Fibroblast of lung (primary cell): ENCODE measurements at places on chromosomes 12 and 14. TPM values are rescaled to one million over a fixed set of nuclear protein-coding genes. Genes with fewer than 3 reads are reported as not detected.

Gene C12orf56
- 0.77 and 1.5 TPM in 2 replicates for total RNA-seq

Gene PLEKHD1
- under 0.01 TPM in 2 replicates for total RNA-seq

DNA sequence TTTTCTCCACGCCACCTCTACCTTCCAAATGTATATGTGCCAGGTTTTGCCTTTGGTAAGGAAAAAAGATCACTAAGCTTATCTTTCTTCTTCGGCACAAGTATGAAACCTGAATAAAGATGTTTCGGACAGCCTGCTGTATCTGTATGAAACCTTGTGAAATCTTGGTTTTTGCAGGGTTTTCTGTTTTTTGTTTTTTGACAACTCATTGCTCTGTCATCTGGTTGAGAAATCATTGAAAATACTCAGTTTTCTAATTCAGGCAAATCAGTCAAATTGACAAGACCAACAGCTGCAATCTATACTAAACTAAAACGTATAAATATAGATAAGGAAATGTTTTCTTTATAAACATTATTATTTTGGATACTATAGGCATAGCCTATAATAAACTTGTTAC is 63.1 kb upstream of the FGD4 start:
- H3K27me3 ChIP-seq = no peaks in the 10 kb centered on the region
- no peak overlapping the region for H3K4me3 ChIP-seq
- no peak for DNase-seq

- no peak overlapping the region for H3K4me3 ChIP-seq
- no peak for DNase-seq
- H3K27ac ChIP-seq = no peak overlapping the region
- no peaks in the 10 kb centered on the region for H3K27me3 ChIP-seq
- H3K36me3 ChIP-seq = no peaks in the 10 kb centered on the region
Measured at GRCh38 chr12:32033406-32033805, 73.2 kb upstream of the BICD1 start.

DNA sequence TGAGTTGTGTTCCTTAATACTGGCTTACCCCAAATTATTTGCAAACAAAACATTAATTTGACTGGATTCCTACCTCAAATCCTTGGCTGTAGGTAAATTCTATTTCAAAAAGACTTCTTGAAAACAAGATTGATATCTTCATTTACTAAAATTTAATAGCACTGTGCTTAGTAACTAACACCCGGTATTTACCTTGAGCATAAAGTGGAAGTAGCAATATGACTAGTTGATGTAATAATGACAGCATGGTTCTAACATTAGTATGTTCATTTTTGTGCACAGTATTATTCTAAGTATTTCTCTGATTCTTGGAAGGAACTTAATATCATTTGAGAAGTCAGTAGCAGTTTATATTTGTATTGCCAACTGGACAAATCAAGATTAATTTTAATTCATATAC is 96.8 kb downstream of the PPHLN1 start:
- peak overlapping the region; percentile 18 for H3K27ac ChIP-seq
- H3K27me3 ChIP-seq = no peaks in the 10 kb centered on the region
- H3K36me3 ChIP-seq = peaks cover 2% of the 10 kb centered on the region
- H3K4me3 ChIP-seq = no peak overlapping the region
- no peak for DNase-seq

DNA sequence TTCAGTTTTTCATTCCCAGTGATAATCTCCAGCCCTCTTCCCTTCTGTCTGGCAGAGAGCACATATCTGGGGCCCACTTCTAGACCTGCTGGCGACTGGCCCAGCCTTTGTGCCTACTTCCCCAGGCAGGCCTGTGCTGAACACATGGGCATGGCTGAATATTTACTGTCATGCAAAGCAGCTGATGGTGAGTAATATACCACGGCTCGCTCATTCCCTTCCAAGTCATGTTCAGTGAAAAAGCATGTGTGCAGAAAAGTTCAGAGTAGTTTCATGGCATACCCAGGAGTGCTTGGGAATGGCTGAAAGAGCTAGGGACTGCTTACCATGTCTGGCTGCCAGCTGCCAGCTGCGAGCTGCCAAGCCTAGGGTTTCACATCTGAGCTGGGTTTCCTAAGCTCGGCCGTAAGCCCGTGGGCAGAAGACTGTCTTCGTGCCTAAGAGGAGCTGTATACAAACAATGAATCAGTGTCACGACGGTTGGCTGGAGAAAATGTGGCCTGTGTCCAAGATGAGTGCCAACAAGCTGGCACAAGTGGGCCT is 179.9 kb upstream of the PELI2 start:
- H3K36me3 ChIP-seq = no peaks in the 10 kb centered on the region
- DNase-seq = peak; percentile 58
- no peak overlapping the region for H3K4me3 ChIP-seq
- H3K27ac ChIP-seq = no peak overlapping the region
- H3K27me3 ChIP-seq = no peaks in the 10 kb centered on the region

DNA sequence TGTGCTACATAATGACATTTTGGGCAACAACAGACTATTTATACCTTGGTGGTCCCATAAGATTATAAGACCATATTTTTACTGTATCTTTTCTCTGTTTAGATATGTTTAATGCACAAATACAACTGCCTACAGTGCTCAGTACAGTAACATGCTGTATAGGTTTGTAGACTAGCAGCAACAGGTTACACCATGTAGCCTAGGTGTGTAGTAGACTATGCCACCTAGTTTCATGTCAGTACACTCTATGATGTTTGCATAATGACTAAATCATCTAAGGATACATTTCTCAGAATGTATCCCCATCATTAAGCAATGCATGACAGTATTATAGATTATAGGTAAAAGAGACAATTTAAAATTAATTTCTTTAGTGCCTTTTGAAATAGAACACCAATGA is 30.7 kb upstream of the CEBPE start:
- no peak overlapping the region for H3K4me3 ChIP-seq
- H3K27me3 ChIP-seq = no peaks in the 10 kb centered on the region
- H3K36me3 ChIP-seq = no peaks in the 10 kb centered on the region
- no peak for DNase-seq
- H3K4me1 ChIP-seq = peaks cover 4% of the 10 kb centered on the region
- H3K27ac ChIP-seq = no peak overlapping the region

- no peaks in the 10 kb centered on the region for H3K36me3 ChIP-seq
- peak; percentile 90 for DNase-seq
- peaks cover 5% of the 10 kb centered on the region for H3K4me1 ChIP-seq
- peak within 1 kb of the TSS; percentile 98 for H3K4me3 ChIP-seq
- peak within 1 kb of the TSS; percentile 50 for H3K27ac ChIP-seq
- no peaks in the 10 kb centered on the region for H3K27me3 ChIP-seq
Measured at GRCh38 chr14:91947475-91948184, at the start of gene FBLN5. TSS of gene FBLN5 (minus strand) at chr14:91947694. CDS start at chr14:91947229, 465 bp downstream.
